Type B pancreatic cell (in vitro differentiated cells): ENCODE measurements at places on chromosomes 13 and 19.
A peak's percentile ranks its signal among the peaks of the same experiment; 100 is the strongest.

DNA sequence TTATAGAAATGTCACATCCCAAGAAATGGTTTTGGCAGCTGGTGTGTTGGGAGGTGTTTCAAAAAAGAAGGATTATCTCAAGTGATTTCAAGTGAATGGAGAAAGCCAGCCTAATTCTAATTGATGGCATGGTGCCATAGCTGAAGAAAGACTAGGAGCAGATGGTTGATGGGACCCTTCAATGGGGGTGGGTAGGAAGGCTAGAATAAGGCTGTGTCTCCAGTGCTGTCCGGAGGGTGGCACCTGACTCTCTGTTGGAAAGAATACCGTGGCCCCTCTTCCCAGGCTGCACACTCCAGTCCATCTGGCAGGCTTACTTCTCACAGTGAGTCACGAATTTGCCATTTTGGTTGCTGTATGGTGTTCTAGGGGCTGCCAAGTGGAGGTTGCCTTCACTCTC, 51.0 kb upstream of the GPR12 start:
- no peak for DNase-seq

DNA sequence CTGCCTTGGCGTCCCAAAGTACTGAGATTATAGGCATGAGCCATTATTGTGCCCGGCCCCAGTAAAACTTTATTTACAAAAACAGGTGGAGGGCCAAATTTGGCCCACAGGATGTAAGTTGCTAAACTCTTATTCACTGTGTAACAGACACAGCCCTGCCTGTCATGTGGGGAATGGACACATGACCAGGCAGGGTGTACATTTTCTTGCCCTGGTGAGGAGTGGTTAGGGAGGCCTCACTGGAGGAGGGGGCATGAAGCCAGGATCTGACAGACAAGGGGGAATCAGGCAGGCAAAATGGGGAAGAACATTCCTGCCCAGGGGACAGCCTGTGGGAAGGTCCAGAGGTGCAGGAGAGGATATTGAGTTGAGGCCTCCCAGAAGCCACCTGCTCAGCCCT, 7.4 kb upstream of the PGLS start:
- no peak for DNase-seq

DNA sequence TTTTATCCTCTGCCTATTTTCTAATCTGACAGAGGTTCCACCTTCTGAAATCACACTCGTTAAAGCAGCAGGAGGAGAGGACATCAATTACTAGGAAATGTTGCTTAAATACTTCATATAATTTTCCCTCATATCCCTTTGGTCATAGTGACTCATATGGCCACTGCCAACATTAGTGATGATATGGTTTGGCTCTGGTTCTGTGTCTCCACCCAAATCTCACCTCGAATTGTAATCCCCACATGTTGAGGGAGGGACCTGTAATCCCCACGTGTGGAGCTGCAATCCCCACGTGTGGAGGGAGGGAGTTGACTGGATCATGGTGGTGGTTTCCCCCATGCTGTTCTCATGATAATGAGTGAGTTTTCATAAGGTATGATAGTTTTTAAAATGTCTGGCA, 618.4 kb upstream of the SLITRK5 start:
- DNase-seq: no peak

DNA sequence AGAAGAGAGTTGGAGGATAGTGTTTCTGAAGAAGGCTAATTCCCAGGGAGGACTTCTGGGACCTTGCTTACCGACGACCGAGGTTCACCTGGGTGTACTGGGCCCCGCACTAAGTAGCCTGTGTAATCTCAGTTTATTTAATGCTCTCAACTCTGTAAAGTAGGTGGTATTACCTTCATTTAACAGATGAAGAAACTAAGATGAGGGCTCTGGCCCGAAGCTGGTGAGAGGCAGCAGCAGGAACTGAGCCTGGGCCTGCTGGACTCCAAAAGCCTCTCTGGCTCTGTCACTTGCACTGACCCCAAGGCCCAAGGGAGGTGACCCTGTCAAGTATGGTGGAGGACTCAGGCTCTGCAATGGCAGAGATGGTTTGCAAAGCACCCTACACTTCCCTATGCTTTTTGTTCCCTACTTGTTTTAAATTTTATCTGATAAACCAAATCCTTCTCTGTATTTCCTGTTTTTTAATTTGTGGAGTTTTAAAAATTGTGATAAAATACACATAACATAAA, 50.6 kb downstream of the GGACT start:
- peak; percentile 34 for DNase-seq

- DNase-seq: no peak
Measured at GRCh38 chr13:73508841-73509240, 450.0 kb downstream of the KLF5 start.

DNA sequence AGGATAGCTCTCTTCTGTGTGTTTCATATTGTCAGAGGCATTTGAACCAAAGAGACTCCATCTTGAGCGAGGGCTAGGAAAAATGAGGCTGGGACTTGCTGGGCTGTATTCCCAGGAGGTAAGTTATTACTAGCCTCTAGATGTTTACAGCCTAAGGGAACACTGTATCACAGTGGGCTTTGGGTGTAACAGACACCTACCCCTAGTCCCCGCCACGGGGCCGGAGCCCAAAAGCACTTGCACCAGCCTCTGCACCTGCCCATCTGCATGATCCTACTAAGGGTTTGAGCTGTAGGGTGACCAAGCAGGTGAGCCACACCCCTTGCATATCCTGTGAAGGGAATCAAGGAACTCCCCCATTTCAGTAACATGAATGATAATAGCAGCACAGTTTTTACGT, 1972.2 kb downstream of the OLFM4 start:
- DNase-seq: no peak

GRCh38 chr19:48750351-48750750, 2.1 kb downstream of the FUT1 start:
- no peak for DNase-seq

DNA sequence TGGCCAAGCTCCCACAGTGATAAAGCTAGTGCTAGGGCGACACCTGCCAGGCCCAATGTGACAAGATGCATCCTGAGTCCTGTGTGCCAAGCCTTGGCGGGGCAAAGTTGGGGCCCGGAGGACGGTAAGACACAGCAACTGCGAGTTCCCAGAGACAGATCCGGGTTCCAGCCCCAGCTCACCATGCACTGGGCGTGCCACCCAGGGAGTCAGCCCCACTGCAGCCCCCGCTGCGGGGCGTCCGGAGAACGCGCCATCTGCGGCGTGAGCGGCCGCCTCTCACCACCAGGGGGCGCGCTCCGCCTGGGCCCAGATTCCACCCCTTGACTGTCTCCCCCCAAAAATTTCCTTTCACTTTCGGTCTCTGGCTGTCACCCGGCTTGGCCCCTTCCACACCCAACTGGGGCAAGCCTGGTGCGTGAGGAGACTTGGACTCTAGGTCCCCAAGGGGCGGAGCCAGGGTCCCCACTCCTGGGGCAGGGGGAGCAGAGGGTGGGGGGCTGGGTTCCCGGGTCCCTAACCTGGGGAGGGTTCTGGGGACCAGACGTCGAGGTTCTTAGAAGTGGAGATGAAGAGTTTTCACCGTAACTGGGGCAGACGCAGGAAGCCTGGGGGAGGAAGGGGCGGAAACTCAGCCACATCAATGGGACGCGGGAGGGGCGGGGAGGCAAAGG, at the start of gene FLT3LG:
Gene FLT3LG (plus strand): TSS at position 348 of the 674 bp plus-strand sequence. CDS start 425 bp downstream, outside the sequence.
- no peak for DNase-seq

GRCh38 chr19:10363789-10364281, 16.5 kb downstream of the TYK2 start:
- no peak for DNase-seq

GRCh38 chr13:30078059-30078458, 227.6 kb upstream of the UBL3 start:
- no peak for DNase-seq

GRCh38 chr13:28282451-28282850, 144.1 kb downstream of the PAN3 start:
- no peak for DNase-seq

GRCh38 chr13:74246487-74246886, 112.3 kb upstream of the KLF12 start:
- no peak for DNase-seq

DNA sequence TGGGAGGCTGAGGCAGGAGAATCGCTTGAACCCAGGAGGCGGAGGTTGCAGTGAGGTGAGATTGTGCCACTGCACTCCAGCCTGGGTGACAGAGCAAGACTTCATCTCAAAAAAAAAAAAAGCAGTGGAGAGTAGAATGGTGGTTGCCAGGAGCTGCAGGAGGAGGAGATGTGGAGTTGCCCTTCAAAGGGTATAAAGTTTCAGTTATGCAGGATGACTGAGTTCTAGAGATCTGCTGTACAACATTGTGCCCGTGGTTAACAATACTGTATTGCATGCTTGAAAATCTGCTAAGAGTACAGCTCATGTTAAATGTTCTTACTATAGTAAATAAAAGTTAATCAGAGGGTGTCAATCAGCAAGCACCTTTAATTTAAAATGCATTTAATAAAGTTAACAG, 28.4 kb upstream of the LATS2 start:
- DNase-seq: no peak

DNA sequence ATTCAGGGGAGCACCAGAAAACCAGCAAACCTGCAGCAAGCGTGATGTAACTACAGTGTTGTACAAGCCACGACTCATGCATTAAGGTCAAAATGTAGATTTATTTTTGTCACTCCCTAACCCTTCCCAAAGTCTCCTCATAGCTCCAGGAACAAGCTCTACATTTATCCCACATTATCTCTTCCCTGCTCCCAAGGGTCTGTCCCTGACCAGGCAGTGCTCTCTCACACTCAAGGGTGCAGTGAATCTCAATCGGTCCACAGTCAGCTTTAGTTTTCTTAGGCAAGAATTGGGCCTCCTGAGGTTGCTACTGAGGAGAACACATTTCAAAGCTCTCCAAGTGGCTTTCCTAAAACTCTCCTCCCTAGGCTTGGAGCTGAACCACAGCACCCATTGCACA, 219.4 kb downstream of the NHLRC3 start:
- no peak for DNase-seq

DNA sequence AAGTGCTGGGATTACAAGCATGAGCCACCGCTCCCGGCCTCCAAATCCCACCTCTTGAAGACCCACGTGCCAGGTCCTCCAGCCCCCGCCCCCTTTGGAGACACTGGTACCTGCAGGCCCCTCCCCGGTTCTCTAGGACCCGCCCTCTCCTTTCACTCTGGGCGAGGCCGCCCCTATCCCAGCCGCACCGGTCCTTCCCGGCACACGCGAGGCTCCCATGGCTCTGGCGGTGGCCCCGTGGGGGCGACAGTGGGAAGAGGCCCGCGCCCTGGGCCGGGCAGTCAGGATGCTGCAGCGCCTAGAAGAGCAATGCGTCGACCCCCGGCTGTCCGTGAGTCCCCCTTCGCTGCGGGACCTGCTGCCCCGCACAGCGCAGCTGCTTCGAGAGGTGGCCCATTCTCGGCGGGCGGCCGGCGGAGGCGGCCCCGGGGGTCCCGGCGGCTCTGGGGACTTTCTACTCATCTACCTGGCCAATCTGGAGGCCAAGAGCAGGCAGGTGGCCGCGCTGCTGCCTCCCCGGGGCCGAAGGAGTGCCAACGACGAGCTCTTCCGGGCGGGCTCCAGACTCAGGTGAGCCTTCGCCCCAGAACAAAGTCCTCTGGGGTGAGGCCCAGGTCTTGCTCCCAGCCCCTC, at the start of gene CBLC:
Gene CBLC (plus strand): TSS at position 176 of the 633 bp plus-strand sequence. CDS start 42 bp downstream, at position 218.
- peak; percentile 77 for DNase-seq

DNA sequence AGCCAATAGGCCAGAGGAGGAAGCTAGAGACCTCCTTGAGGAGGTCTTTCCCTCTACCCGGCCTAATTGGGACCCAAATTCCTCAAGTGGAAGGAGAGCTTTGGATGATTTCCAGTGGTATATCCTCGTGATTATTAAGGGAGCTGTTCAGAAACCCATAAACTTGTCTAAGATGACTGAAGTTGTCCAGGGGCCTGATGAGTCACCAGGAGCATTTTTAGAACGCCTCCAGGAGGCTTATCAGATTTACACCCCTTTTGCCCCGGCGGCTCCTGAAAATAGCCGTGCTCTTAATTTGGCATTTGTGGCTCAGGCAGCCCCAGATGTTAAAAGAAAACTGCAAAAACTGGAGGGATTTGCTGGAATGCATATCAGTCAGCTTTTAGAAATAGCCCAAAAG, 198.1 kb downstream of the ZNF486 start:
- DNase-seq: no peak

DNA sequence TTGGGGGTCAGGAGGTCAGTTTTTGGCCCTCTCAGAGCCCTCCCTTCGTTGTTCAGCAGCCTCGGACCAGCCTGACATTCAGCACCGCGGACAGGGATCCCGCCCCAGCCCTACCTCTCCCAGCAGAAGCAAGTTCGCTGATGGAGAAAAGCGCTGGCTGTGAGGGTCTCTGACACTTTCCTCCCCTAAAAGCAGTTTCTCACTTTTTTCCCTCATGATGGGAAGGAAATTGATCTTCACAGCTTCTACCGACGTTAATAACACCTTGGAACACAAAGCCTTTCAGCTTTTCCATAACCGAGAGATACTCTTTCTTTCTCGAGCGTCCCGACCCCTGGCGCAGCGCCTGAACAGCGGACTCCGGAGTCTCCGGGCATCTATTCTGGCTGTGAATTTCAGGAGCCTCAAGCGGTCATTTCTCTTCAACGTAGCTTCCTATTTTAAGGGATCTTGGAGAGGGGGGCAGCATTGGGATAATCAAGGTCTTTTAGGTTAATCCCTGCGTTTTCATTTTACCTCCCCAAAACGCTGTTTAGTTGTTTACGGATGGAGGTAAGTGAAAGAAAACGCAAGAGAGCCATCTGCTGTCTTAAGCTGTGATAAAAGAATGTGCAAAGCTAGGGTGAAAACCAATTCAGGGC, 467.2 kb downstream of the ITGBL1 start:
- DNase-seq: no peak

- no peak for DNase-seq
Measured at GRCh38 chr19:47740866-47741519, 4.4 kb upstream of the NOP53 start.

GRCh38 chr19:49640113-49640898, at the start of gene RRAS:
Gene RRAS, minus strand, starts transcription at chr19:49640143. Its CDS starts 45 bp downstream, at chr19:49640098.
- DNase-seq: peak; percentile 100

- DNase-seq: no peak
Measured at GRCh38 chr13:32878163-32878562, 138.1 kb upstream of the KL start.

DNA sequence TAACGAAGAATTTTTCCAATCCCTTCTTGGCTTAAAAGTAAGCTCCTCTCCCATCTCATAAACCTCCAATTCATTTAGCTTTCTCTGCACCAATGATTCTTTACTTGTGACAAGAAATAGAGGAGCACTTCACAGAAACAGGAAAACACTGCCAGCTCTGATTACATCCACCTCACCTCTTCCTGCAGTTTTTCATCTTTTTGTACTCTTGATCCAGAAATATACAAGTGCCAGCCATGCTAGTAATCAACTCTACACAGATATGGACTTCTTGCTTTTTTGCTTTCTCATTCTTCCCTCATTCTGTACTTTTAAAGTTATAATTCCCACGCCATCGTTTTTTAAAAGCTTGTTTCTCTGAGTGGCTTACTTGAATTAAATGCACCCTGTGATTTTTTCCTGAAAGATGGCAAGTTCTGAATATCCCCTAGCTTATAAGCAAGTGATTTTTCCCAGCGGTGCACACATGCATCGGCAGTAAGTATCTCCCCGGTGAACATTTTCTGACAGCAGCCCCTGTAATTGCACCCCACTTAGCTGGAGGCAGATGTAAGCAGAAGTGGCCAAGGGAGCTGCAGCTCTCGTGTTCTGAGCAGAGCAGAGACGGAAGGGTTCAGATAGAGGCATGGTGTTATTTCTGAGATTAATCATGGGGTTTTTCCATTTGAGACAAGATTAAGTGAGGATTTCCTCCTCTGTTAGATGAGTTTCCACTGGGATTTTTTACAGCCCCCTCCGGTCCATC, 340.7 kb downstream of the SLC7A1 start:
- DNase-seq: no peak
